ENCODE measurements at places on chromosomes 7 and 10. TPM values are rescaled to one million over a fixed set of nuclear protein-coding genes. Genes with fewer than 3 reads are reported as not detected.

Gene PAX4
- not detected for polyA plus RNA-seq

Gene SPDYE1
- polyA plus RNA-seq = 2.3 TPM

Gene SLC39A12
- polyA plus RNA-seq = not detected

Gene TMEM176B
- 16.7 TPM for polyA plus RNA-seq

Gene PVRIG
- polyA plus RNA-seq = 10.1 TPM

Gene HGF
- polyA plus RNA-seq = 7.5 TPM

Gene PRKCQ
- 22.7 TPM for polyA plus RNA-seq

Gene RHOBTB1
- 21.3 TPM for polyA plus RNA-seq

Gene KCNMA1
- 15.2 TPM for polyA plus RNA-seq

Gene ZNF862
- polyA plus RNA-seq = 10.9 TPM

Gene SEMA3E
- polyA plus RNA-seq = 3.7 TPM

Gene MICALL2
- 7.4 TPM for polyA plus RNA-seq

Gene TUBB8
- polyA plus RNA-seq = not detected

Gene SPDYE2
- polyA plus RNA-seq = 14.8 TPM

Gene MUC3A
- 0.10 TPM for polyA plus RNA-seq

Gene CCDC3
- polyA plus RNA-seq = 22.1 TPM

Gene HERC4
- polyA plus RNA-seq = 31.9 TPM

Gene ZNF25
- polyA plus RNA-seq = 11.9 TPM

Gene CTAGE4
- not detected for polyA plus RNA-seq

Gene TSPAN13
- polyA plus RNA-seq = 74.1 TPM

Gene C10orf105
- polyA plus RNA-seq = 0.50 TPM

Gene TMEM196
- polyA plus RNA-seq = not detected

Gene KLF14
- 1.5 TPM for polyA plus RNA-seq

Gene TAS2R41
- polyA plus RNA-seq = not detected

Gene POP7
- 21.4 TPM for polyA plus RNA-seq

Gene EVX1
- not detected for polyA plus RNA-seq

Gene TAF5
- polyA plus RNA-seq = 3.9 TPM

Gene ABCA13
- 0.10 TPM for polyA plus RNA-seq

Gene FBXL13
- 0.76 TPM for polyA plus RNA-seq

Gene ZNF804B
- not detected for polyA plus RNA-seq

Data from hindlimb muscle (tissue), 1 donor.